Stimulated activated CD4-positive, alpha-beta T cell treated with anti-CD3 and anti-CD28 coated beads, Interleukin-4, amount 100 ng/mL, for 48 hours (primary cell): ENCODE measurements at places on chromosomes 2 and 18.

GRCh38 chr2:26982102-26982742, 11.8 kb downstream of the MAPRE3 start:
- DNase-seq = no peak

GRCh38 chr18:79488311-79489050, 92.8 kb downstream of the NFATC1 start:
- DNase-seq = no peak

DNA sequence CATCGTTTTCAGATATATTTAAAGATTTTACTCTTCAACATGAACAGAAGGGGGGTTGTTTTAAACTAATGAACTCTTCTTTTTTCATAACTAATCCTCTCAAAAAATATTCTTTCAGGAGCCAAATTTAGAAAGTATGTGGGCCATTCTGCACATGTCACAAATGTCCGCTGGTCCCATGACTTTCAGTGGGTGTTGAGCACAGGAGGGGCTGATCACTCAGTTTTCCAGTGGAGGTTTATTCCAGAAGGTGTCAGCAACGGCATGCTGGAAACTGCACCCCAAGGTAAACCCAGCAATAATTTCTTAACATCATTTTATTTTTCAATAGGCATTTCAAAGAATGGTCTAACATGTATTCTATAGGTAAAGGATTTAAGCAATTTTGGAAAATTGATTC, 136.0 kb downstream of the EML6 start:
- DNase-seq = no peak

- no peak for DNase-seq
These were observed 77.6 kb upstream of the POMC start for GRCh38 chr2:25246001-25246400.

DNA sequence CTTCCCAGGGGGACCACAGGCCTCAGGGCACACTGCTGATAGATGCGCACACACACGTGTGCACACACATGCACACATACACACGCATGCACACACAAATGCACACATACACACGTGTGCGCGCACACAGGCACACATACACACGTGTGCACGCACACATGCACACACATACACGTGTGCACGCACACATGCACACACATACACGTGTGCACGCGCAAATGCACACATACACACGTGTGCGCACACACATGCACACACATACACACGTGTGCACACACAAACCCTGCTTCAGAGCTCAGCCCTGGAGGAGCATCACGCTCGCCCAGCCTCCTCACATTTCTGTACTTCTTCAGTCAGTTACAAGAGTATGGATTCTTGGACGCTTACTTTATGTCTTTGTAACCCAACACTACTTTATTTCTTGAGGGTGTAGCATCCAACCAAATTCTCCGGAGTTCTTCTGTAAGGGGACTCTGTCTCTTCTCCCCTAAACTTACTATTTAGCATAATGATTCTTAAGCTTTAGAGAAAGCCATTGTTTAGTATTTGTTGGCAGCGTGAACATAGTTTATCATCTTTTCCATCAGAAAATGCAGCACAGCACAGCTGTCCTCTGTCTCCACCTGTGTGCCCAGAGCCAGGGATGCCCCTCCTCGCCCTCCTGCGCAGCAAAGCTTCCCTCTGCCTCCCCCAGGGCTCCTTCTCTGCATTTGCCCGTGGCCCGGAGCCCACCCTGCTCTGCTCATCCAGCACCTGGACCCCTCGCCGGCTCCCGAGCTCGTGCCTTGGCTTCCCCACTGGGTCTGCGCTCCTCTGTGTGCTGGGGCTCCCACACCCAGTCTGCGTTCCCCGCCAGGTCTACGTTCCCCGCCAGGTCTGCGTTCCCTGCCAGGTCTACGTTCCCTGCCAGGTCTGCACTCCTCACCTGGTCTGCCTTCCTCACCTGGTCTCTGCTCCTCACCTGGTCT, 74.4 kb upstream of the CTDP1 start:
- DNase-seq = no peak

- no peak for DNase-seq
These were observed 76.5 kb downstream of the SOCS6 start for GRCh38 chr18:70365361-70365760.

DNA sequence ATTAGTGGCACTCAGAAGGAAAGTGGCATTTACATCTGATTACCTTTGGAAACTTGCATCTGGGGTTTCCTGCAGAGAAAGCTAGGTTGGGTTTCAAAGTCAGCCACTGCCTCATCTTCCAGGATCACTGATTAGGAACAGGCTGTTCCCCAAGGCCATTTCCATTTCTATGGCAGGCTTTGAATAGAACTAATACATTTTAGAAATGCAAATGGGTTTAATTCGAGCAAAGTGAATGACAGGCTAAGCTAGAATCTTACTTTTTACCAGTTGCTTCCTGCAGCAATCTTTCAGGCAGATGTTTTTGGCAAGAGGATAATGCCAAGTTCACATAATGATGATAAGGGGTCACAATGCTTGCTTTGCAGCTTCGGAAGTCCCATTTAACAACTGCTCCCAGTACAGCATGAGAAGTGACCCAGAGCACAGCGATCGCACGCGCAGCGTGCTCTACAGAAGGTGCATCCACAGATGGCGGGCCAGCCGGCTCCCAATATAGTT, 336.7 kb downstream of the LPIN1 start:
- no peak for DNase-seq

DNA sequence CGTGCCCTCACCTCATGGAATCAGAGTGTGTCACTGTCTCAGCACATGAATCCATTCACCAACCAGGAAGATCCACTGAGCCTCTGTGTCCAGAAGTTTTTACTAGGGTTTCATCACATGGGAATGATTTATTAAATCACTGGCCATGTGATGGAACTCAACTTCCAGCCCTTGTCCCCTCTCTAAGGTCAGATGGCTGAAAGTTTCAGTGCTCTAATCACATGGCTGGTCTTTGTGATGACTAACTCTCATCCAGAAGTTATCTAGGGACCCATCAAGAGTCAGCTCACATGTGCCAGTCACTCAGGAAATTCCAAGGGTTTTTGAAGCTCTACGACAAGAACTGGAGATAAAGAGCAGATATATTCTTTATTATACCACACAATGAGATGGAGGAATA, 140.5 kb upstream of the GYPC start:
- no peak for DNase-seq

DNA sequence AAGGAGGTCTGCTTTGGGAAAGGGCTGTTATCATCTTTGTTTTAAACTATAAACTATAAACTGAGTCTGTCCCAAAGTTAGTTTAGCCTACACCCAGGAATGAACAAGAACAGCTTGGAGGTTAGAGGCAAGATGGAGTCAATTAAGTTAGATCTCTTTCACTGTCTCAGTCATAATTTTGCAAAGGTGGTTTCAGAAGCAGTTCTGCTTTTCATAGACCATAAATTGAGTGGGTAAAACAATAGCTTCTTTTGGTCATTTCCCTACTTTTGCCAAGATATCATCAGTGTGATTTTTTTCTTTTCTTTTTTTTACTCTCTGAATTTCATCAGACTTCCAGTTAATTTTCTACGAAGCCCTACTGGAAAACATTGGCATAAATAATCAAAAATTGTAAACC, 117.0 kb downstream of the AP1S3 start:
- DNase-seq = no peak

- no peak for DNase-seq
These were observed 22.6 kb downstream of the FER1L5 start for GRCh38 chr2:96665083-96665569.

- DNase-seq = no peak
These were observed 195.9 kb upstream of the TCF4 start for GRCh38 chr18:55783921-55784320.

- DNase-seq = no peak
These were observed 114.9 kb downstream of the HDAC4 start for GRCh38 chr2:239285932-239286230.

GRCh38 chr2:140442319-140442718, 1662.1 kb upstream of the NXPH2 start:
- no peak for DNase-seq

DNA sequence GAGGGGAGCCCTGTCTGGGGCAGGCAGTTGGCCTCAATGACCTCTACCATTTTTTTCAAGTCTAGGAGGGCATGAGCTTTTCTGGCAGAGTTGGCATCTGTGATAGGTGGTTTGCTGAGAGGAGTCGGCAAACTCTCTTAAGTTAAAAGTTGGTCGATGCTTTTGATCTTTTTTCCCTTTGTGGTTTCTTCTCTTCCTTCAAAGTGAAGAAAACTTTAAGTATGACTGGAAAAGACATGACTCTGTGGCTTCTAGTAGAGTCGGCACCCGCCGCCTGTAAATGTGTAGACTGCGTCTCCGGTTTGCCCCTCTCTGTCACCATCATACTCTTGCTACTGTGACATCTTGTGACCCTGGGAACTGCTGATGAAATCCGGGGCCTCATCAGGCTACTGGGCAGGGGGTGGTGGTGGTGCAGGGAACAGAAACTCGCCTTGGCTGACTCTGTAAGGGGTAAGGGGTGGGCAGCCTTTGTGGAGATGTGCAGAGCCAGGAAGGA, 21.1 kb downstream of the INPP5D start:
- DNase-seq = no peak

GRCh38 chr2:108916796-108917421, 72.1 kb downstream of the EDAR start:
- DNase-seq = no peak

DNA sequence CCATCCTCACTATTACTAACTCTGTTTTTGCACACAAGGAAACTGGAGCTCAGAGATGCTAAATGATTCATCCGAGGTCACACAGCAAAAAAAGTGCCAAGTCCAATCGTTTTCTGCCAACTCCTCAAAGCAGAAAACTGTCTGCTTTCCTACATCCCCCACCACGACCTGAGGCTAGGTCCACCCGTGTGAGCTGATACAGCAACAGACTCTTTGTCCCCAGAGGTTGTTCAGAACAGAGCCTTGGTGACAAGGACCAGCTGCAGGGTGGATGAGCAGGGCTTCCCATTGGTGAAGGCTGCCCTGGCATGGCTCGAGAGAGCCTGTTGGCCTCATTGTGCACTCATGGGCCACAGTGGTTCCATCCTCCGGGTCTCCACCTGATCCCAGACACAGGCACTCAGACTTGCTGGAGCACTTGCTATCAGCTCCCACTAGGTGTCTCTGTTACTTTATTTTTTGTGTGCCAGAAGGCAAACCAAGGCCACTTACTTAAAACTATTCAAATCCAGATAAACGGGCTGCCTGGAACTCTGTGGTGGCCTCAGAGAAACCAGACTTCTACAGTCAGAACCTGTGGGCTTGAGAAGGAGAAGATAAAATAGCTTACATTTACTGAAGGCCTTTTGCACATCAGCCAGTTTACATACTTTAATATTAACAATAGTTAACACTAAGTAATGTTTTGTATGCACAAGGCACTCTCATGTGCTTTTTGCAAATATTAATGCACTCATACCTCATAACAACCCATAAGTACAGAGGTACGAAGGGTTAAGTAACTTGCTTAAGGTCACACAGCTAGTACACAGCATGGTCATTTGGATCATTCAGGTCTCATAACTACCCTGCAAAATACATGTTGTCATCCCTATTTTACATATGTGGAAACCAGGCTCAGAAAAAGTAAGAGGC, 62.9 kb upstream of the CTIF start:
- no peak for DNase-seq

DNA sequence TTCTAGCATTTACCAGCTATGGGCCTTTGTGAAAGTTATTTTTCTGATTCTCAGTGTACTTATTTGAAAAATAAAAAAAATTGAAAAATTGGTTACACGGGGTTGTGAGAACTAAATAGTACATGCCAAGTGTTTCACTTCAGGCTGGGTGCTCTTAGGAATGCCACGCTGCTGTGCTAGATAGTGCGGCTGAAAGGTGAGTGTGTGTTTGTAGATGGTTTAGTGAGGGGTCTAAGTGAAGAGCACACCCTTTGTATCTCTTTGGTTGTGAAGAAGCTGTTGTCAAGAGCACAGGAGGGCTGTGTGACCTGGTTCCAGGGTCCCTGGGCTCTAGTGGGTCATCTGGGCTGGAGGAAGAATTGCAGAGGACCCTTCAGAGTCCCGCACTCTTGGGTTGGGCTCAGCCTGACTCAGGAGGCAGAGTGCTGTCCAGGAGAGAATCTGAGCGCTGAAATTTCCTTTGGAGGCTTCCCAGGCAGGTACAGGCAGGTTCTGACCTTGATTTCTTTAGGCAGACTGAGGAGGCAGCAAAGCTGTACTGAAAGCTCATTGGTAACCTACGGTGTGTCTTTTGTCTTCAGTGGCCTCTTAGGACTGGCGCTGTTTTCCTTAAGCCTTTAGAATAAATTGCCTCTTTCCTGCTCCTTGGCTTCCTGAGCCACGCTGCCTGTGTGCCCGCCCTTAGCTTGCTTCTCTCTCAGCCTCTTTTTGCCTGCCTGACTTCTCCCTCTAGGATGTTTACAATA, 44.4 kb downstream of the MAP4K4 start:
- DNase-seq = no peak

- no peak for DNase-seq
These were observed 977.4 kb downstream of the TMEM182 start for GRCh38 chr2:103739186-103739585.

- no peak for DNase-seq
These were observed 4.1 kb downstream of the SERTAD2 start for GRCh38 chr2:64649626-64650025.

DNA sequence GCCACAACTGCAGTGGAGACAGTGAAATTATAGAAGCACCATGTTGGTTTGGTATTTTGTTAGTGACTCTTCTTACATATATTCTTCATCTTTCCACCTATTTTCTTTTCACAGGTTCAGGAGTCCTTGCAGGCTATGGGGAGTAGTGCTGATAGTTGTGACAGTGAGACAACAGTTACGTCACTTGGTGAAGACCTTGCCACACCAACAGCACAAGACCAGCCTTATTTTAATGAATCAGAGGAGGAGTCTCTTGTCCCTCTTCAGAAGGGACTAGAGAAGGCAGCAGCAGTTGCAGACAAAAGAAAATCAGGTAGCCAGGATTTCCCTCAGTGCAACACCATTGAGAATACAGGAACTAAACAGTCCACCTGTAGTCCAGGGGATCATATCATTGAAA, 23.6 kb downstream of the ITPRID2 start:
- DNase-seq = no peak

DNA sequence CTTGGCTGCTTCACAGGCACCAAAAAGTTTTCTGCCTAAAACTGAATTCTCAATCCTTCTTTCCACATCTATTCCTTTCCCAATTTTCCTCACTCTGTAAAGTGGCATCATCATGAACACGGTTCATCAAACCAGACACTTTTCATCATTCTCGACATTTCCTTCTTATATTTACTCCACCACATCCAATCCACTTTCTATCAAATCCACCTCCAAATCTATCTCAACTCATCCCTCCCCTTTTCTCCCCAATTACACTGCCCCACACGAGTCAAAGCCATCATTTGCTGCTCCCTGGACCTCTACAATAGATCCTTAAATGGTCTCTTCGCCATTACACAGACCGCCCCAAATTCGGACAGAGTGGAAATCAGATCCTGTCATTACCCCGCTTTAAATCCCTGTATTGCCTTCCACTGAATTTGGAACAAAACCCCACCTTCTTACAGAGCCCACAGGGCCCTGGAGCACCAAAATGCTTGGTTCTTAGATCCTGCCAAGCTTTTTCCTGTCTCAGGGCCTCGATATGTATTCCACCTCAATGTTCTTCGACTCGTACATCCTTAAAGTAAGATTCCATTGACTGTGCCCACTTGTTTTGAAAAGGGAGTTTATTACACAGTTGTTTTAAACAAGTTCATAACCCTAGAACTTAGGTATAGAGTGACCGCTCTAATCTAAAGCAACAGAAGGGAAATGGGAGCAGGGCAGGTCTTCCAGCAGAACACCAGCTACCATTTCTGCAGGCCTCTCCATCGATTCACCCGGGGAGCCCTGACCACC, 856 bp downstream of the ACAA2 start:
- DNase-seq = no peak
